ENCODE measurements at places on chromosomes 5 and 9.

DNA sequence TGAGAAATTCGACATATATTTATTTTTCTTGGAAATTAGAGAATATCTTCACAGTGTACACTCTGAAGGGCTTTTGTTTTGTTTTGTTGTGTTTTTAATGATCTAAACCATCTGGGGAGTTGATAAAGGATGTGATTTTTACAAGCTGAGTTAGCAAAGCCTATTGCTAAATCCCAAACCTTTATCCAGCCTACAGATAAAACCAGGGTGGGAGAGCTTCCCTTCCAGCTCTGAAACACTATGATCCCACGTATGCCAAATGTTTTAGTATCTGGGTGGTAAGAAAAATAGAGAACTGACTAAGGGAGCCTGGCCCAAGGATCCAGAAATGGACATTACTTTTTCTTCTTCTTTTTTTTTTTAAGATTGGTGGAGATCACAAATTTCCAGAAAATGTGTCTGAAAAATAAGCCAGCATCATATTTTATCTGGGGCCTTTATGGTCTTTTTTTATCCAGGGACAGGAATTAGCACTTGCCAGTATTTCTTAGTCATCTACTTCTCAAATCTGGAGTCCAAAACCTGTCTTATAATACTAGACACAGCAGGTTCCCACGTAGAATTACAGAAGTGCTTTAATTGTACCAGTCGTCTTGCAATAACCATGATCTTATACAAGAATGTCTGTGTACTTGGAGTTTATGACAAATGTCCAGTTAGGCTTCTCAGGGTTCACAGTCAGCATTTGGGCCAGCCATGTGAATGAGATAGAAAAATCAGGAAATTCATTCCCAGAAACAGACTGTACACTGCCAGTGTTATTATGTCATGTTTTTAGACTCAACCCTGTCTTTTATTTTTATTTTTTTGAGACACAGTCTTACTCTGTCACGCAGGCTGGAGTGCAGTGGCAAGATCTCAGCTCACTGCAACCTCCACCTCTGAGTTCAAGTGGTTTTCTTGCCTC lies 290.8 kb upstream of the MPDZ start:
- DNase-seq = no peak

GRCh38 chr5:162911873-162912272 lies 525.5 kb upstream of the CCNG1 start:
- DNase-seq = no peak

DNA sequence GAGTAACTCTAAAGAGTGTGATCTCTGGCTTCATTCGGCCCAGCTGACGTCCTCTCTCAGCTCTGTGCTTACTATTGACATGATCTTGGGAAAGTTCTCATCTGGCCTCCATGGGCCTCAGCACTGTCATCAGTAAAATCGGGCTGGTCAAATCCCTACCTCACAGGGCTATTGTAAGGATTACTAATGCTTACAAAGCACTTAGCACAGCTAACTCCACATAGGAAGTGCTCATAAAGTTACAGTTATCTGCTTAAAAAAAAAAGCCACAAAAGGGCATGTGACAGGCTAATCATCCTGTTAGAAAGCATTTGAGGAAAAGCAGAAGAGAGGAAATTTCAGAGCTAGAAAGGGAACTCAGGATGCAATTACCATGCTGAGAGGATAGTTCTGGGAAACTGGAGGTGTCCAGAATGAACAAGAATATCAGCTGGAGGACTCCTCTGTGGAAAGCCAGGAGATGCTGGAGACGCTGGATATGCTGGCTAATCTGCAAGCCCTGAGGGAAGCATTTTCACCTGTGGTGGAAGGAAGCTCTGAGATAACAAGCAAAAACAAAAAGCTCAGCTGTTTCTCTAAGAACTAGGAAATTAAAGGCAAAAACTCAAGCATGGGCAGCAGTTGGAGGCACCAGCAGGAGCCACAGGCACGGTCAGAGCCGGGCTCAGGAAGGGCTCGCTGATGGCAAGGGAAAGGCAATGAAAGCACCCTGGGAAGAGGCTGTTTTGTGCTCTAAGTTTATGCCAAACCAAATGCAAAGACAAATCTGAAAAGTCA lies 4.4 kb upstream of the BHMT start:
- DNase-seq = no peak

- no peak for DNase-seq
These were observed 11.1 kb upstream of the ARAP3 start for GRCh38 chr5:141692919-141693725.

DNA sequence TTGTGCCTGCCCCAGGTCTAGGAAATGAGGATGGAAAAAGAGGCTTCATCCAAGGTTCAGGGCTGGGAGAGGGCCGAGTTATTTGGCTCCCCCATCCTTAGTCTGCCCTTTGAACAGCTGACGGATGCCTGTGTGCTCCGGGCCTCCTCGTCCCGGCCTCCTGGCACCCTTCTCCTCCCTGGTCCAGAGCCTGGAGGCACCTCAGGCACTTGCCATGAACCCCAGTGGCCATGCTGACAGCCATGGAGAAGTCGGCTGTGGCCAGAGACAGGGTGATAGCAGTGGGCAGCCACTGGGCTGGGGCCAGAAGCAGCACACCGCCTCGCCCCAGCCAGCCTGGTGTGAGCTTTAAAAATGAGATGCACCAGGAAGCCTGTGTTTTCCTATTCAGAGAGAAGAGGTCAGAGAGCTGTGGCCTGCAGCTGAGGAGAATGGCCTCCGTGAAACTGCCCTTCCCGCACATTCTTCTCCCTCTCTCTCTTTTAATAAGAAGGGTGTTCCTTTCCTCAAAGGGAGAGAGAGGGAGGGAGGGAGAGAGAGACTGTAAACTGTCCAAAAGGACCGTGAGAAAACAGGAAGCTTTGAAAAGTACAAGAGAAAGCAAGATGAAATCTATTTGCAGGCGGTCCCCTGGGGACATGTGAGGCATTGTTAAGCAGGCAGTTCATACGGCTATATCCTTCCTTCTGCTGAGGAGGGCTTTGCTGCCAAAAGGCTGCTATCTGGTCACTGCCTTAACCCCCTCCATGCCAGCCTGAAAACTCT lies 55.3 kb downstream of the ZNF366 start:
- no peak for DNase-seq

DNA sequence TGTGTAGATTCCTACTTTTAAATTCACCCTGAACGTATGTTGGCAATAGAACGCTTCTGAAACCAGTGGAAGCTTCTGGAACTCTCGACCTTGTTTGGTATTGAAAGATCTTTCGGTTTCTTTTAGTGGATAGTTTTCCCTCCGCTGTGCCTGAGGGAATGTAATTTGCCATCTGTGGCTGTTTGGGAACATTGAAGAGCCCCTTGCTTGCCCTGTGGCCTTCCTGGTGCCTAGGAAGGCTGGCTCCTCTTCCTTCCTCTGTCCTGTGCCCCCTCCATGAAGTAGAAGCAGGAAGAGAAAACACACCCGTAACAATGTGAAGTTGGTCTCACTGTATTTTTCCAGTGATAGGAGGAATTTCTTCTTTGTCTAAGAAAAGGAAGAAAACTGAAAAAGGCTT lies 274.3 kb downstream of the AOPEP start:
- DNase-seq = no peak

- DNase-seq = no peak
These were observed 489.3 kb downstream of the TLE4 start for GRCh38 chr9:80061096-80061495.

DNA sequence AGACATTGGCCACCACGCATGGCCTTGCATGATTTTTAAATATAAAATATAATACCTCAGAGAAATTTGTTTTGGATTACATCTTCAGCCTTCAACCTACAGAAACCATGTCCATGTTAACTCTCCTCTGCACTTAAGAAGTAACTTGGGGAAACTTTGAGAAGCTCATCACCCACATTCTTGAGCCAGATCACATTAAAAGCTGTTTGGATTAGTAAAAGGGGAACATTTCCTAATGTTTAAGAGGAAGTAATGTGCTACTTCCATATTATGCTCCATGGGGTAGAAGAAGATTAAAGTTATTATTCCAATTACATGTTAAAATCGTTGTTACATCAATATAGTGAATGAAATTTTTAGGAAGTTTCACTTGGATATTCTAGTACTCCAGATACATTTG lies 10.4 kb upstream of the CEP120 start:
- DNase-seq = no peak
